Activated T-cell treated with anti-CD3 and anti-CD28 coated beads, Interleukin-2, amount 50 U/mL, for 48 hours (primary cell): ENCODE measurements at places on chromosomes 6 and 20.

DNA sequence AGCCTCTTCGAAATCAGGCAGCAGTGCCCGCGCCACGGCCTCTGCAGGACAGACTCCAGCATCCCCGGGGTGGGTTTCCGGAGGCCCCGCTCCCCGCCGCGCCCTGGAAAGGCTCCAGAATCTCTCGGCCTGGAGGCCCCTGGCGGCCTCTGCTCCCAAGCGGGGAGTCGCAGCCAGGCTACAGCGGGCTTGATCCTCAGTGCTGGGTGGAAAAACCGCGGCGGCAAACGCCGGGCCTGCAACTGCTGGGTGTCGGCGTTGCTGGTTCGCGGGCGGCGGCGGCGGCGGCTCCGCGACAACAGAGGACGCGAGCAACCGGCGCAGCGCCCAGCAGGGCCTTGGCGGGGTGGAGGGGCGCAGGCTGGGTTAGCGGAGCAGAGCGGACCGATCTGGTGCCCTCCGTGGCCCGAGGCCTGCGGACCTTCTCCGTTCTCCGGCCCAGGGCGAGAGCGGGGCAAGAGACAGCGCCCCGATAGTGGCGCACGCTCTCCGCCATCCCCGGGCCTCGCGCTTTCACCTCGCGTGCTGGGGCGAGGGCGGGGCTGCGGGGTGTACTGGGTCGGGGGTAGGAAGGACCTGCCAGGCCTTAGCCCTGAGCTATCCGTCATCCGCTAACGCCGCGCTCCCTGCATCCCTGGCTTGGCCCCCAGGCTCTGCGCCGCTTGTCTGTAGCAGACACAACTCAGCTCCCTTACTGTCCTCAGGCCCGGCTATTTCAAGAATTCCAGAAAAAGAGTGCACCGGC is 3.4 kb upstream of the ZNF292 start:
- DNase-seq, result peak; percentile 87

- no peak for DNase-seq
Measured at GRCh38 chr6:165671222-165671768, 8.3 kb upstream of the PDE10A start.

DNA sequence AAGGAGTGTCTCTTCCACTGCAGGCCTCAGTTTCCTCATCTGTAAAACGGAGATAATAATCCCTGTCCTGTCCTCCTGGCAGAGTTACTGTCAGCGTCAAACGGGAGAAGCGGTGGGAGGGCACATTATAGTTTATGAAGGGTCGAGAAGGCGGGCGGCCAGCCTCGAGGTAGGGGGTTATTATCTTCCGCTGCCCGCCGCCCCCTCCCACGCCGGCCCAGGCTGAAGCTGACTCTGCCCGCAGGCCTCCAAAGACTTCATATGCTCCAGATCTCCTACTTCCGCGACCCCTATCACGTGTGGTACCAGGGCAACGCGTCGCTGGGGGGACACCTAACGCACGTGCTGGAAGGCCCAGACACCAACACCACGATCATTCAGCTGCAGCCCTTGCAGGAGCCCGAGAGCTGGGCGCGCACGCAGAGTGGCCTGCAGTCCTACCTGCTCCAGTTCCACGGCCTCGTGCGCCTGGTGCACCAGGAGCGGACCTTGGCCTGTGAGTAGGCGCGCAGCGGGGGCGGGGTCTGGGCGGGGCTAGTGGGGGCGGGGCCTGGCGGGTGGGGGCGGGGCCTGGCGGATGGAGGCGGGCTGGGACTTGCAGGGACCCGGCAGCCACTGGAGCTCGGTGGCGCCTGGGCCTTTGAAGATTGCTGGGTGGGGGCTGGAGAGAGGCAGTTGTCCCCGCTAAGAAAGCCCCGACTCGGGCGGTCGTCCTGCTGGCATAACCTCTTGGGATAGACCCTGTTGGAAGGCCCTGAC is 2.8 kb downstream of the PROCR start:
- DNase-seq, result no peak

DNA sequence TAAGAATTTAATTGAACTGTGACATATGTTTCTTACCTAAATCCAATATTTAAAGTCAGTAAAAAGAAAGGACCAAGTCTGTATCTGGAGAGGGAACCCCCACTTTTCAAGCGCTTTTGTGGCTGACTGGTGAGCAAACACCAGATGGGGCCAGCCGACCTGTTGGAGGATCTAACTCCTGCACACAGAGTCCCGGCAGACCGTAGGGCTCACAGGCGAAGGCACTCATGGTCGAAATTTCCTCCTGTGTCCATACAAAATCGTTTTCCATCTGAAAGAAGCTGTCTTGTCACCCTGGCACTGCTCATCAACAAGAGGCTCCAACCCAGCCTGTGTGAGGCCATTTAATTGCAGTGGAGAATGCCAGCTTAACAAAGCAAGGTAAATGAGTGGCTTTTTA is 94.0 kb downstream of the SCML4 start:
- DNase-seq, result peak; percentile 66

GRCh38 chr6:113699239-113699638 is 157.9 kb upstream of the MARCKS start:
- DNase-seq, result no peak

DNA sequence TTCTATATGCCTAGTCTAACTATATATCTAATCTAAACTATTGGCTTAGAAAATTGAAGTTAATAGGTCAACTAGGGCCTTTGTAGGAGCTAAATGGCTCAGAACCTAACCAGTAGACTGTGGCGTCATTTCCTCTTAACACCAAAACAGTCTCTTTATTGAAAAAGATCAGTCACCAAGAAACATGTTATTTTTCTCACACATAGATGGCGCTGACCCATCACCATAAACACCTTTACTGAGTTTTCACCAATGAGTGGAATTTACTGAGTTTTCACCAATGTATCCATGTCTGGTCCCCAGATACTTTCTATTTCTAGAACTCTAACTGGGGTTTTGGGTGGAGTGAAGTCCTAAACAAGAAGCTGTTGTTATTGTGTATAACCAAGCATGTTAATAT is 636.0 kb downstream of the BCKDHB start:
- DNase-seq, result no peak

GRCh38 chr6:170156448-170157375 is 134.2 kb downstream of the DLL1 start:
- no peak for DNase-seq

GRCh38 chr20:35283441-35284266 is 918 bp downstream of the EIF6 start:
- DNase-seq, result no peak

DNA sequence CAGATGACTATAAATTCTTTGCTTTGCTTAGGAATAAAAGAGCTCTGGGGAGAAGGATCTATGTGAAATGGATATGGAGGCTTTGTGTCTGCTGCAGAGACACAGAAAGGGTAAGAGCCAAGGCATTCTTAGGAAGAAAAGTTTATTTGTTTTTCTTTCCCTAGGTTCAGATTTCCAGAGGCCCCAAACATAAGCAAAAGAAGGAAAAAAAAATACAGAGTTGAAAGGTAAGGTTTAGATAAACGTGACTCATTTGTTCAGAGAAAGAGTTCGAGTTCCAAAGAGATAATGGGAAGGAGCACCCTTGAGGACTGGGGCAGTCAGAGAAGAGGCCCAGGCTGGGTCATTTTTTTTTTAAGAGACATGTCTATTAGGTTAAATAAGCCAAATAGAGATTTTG is 27.4 kb upstream of the BMP5 start:
- DNase-seq, result no peak

DNA sequence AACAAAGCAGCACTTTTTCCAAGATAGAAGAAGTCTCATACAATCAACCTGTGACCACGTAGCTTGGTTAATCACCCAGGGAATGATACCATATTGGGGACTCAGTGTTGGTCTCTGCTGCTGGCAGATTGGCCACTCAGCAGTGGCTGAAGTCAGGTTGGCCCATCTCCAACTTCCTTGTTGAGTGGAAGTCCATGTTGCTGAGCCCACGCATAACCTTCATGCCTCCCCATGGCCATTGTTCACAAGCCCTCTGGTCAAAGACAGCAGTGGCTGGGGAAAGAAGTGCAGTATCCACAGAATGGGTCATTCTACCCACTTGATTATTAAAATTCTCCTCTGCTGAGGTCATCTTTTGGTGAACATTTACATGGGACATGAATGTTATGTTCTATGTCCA is 38.5 kb downstream of the PKIB start:
- no peak for DNase-seq

- DNase-seq, result no peak
Measured at GRCh38 chr6:140077827-140078560, 703.5 kb upstream of the CITED2 start.

DNA sequence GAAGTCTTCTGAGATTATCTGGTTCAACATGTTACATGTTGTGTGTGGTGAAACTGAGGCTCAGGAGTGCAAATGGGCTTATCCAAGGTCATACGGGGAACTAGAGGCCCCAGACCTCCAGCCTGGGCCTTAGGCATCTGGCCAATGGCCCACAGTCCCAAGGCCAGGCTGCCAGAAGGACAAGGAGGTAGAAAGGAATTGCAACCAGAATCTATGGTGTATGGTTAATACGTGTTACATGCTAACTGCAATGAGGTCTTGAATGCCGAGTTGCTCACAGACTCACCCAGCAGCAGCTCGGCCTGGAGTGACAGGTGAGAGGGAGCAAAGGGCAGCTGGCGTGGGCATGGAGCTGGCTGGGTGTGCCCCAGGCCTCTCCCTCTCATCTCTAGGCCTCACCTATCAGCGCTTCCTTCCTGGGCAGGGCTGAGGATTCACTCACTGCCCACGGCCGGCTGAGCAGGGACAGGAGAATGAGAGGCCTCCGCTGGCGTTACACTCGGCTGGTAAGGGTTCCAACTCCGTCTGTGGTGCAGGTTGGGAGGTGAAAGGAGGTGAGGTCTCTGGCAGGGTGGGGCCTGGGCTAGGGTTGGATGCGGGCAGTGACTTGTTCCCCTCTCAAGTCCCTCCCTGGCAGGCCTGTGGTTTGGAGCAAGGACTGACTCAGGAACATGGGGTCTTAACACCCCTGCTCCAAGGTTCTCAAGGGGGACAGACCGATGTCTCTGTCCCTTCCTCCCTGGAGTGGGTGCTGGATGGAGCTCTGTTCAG is at the start of gene TLDC2:
Gene TLDC2, plus strand, starts transcription at position 437 of the 771 bp plus-strand sequence. Its CDS starts 37 bp downstream, at position 474.
- no peak for DNase-seq

DNA sequence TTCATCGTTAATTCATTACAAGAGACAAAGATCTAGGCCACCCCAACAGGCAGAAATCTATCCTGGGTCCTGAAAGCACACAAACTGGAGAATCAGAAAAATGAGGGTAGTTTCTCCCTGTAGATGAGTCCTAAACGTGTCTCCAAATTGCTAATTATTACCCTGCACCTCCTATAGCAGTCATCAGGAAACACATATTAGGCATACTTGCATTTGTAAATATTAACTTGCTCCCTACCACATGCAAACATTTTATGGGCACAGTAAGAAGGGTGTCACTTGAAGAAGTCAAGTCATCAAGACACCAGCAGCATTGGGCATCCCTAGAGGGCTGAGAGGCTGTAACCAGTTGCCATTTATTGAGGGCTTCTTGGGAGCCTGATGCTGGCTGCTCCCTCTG is 17.9 kb upstream of the SIRPB1 start:
- no peak for DNase-seq

GRCh38 chr6:25267662-25268061 is 11.5 kb upstream of the CARMIL1 start:
- DNase-seq, result no peak

DNA sequence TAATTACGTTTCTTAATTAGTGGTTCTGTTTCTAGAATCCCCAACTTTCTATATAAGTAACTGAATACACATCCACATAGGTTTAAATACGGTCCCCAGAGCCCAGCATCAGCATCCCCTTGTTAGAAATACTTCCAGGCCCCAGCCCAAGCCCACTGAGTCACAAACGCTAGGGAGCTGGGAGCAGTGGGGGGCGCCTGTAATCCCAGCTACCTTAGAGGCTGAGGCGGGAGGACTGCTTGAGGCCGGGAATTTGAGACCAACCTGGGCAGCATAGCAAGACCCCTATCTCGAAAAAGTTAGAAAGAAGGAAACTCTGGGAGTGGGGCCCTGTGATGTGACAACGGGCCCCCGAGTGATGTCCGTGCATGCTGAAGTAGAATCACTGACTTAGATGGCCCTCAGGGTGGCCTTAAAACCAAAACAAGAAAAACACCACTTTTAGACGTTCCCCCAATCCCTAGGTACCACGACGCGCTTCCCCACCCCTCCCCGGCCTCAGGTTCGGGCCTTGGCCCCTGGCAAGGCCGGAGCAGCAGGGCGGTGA is 1.3 kb upstream of the PPP1R3G start:
- DNase-seq, result no peak

GRCh38 chr6:113860181-113860955 is 3.2 kb downstream of the MARCKS start:
- DNase-seq, result peak; percentile 14

- DNase-seq, result peak; percentile 18
Measured at GRCh38 chr6:15522427-15522826, 140.4 kb downstream of the DTNBP1 start.

DNA sequence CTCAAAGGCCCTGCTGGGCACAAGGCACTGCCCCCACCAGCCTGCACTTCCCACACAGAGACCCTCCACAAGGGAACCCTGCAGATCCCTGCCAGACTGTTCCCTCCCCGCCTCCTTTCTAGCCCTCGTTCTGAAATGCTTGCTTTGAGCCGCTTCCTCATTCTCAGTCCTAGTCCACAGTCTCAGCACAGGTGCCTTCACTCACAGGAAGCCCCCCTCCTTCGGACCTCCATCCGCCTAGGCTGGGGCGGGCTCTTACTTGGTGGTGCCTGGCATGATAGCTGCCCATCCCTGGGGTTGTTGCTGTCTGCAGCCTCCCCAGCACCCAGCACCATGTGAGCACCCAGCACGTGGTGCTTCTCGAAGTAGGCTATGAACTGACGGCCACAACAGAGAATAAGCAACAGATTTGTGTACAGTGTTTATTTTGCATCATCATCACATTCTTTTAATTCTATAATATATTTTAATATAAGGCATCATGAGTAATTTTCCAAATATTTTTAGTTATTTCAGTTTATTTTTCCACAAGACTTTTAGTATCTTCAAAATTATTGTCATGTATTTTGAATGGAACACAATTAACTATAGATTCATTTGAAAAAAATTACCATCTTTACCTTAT is 12.3 kb downstream of the CST5 start:
- no peak for DNase-seq

GRCh38 chr6:5893295-5893694 is 113.4 kb downstream of the NRN1 start:
- no peak for DNase-seq

GRCh38 chr20:44454306-44454963 is 21.2 kb upstream of the TTPAL start:
- no peak for DNase-seq

DNA sequence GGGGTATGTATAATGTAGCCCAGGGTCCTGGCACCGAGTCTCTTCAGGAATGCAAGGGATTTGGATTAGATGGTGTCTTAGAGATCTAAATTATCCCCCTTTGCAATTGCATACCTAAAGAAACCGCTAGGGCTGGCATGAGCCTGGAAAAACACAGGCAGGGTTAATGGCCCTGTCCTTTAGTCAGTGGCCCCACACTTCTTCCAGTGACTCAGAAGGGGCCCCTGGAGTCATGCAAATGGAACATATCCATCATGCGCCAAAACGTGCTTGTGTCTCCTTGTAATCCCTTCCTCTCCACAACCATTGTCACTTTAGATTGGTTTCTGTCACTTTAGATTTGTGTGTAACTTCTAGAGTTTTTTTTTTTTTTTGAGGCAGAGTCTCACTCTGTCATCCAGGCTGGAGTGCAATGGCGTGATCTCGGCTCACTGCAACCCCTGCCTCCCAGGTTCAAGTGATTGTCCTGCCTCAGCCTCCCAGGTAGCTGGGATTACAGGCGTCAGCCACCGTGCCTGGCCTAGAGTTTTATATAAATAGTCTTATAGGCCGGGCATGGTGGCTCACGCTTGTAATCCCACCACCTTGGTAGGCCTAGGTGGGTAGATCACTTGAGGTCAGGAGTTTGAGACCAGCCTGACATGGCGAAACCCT is 8.7 kb upstream of the MYBL2 start:
- DNase-seq, result peak; percentile 69

- no peak for DNase-seq
Measured at GRCh38 chr20:46083101-46083500, 6.7 kb downstream of the NCOA5 start.

GRCh38 chr6:147040121-147040910 is 163.9 kb upstream of the STXBP5 start:
- no peak for DNase-seq
